Kasumi-1 (cell line): ENCODE measurements at places on chromosomes 3 and 15.
A peak's percentile ranks its signal among the peaks of the same experiment; 100 is the strongest.

GRCh38 chr3:86969500-86970189, 21.3 kb downstream of the VGLL3 start:
- peak; percentile 67 for DNase-seq

- no peak for DNase-seq
Observed at GRCh38 chr15:70494852-70495571, 268.3 kb downstream of the UACA start.

DNA sequence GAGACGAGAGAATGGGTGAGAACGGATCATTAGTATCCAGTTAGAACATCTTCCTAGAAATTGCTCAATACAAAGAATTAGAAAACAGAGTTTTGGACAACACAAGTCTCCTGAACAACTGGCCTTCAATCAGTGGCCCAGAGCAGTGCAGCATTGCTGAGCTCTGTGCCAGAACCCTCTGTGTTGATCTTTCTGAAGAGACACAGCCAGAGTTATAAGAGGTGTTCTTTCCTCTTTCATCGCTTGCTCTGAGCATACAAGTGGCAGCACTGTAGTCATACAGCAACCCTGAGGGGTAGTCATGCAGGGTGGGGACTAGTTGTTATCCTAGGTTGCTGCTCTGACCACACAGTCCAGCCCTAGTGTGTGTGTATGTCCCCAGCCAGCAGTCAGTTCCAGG, 4.0 kb downstream of the KNSTRN start:
- DNase-seq, result no peak

- DNase-seq, result no peak
Observed at GRCh38 chr15:61906961-61907752, 153.1 kb downstream of the VPS13C start.

DNA sequence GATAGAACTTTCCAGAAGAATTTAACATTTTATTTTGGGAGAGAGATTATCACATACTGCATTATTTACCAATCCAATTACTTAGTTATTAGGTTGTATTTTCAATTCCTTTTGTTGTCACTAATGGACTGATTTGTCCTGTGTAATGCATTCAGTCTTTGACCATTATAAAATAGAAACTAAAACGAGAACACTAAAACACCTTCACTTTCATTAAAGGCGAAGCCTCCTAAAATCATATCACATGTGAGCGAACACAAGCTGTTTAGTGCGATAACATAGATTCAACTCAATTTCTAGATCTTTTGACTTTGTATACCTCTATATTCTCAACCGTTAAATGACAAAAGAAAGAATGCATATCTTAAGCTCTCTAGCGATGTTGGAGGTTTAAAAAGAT, 253.4 kb downstream of the VGLL3 start:
- DNase-seq, result no peak

GRCh38 chr3:126503701-126504100, 13.9 kb downstream of the UROC1 start:
- no peak for DNase-seq

GRCh38 chr3:16330351-16330750, 65.3 kb downstream of the OXNAD1 start:
- no peak for DNase-seq

DNA sequence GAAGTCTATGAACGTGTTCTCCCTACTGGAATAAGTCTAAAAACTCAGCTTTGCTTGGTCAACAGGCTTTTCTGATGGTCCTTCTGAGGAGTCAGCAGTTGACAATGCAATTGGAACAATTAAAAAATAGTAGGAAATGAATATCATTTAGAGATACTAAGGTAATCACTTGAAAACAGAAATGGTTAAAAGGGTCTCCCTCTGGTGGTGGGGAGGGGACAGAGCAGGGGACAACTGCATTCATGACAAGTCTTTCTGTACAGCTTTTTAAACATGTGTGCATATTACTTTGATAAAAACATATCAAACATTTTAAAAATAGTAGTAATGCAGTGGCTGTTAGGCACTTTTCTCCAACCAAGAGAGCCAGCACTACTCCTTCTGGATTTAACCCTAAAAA, 119.9 kb upstream of the FHIT start:
- peak; percentile 68 for DNase-seq

- DNase-seq, result no peak
Observed at GRCh38 chr3:15755181-15755580, 42.6 kb downstream of the ANKRD28 start.

- no peak for DNase-seq
Observed at GRCh38 chr3:128496602-128497304, 3.8 kb upstream of the GATA2 start.

DNA sequence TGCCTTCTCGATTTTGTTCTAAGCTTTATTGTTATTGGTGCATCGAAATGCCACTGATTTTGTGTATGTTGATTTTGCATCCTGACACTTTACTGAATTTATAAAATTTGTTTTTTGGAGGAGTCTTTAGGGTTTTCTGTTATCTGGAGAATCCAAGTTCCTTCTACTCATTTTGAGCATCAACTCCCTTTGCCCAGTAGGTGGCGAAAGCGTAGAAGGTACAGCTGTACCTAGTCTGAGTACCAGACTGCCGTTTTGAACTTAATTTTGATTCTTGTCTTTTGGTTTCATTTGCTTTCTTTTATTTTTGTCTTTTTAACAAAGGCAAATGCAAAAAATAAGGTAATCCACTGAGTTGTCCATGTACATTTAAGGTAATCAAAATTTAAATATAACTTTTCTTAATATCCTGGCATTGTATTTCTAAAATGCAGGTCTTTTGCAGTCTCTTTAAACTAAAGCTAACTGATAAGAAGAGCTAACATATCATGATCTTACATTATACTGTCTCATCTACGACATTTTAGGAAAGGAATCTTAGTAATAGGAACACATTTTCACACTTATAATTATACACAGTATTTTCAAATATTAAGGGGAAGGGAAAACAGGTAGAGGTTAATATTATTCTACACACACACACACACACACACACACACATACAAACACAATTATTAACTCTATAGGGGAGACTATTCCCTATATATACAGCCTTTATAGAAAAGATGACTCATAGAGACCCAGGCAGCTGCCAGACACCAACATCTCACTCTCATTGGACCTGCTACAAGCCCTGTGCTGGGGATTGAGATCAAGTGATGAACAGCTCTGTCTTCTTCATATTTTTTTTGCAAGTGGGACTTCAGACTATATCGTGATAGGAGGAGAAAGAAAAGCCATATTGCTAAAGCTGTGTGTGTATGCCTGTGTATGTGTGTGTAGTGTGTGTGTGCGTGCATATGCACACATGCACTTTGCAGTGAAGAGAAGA, 71.8 kb downstream of the SYNPR start:
- DNase-seq, result peak; percentile 73

GRCh38 chr3:197953881-197954280, 3.9 kb downstream of the RPL35A start:
- DNase-seq, result no peak

DNA sequence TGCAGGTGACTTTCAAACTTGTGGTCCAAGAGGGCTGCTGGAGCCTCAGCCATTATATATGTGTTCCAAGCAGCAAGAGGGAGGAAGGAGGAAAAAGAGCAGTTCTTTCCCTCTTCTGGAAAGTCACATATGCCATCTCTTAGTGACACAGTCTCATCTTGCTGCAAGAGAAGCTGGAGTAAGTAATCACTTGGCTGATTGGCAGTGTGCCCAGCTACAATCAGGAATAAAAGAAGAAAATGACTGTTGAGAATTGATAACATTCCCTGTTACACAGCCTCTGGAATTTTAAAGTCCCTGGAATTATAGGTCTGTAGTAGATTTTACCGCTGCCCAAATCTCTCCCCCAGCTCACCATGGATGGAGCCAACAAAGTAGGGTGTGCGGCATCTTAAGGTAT, 31.4 kb upstream of the LYZL4 start:
- DNase-seq, result no peak

DNA sequence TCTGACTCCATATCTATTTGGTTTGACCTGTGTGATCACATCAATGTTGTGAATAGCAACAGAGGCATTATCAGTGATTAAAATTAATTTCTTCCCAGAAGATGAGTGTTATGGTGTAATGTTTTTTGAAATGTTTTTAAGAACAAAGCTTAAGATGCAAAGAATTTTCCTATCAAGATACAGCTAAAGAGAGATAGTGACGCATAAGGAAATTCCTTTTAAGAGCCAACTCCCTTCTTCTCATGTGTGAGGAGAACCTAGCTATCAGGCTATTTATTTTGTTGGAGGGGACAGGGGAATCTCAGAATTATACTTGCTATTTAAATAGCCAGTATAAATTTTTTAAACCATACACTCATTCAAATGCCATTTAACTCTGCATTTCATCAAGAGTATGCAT, 71.3 kb downstream of the COL8A1 start:
- no peak for DNase-seq
